ENCODE measurements at places on chromosomes 12 and 14.
A peak's percentile ranks its signal among the peaks of the same experiment; 100 is the strongest.

GRCh38 chr12:127941332-127941731 lies 325.6 kb upstream of the TMEM132C start:
- DNase-seq, result no peak

DNA sequence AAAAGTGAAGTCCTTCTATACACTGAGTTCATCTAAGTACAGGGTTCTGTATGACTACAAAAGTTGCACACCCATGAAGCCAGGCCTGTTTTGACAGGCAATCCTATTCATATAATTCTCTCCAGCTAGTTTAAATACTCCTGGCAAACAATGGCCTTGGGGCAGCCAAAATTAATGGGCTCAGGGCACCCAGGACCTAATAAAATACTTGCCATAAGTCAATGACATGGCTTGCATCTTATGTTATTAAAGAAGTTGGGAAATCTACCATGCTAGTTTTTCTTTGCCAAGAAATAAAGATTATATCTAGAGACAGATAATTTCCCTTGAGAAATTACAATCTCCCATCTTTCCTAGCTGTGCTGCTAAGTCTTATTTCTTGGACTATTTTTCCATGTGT lies 11.1 kb upstream of the TMTC1 start:
- DNase-seq, result no peak

- peak; percentile 18 for DNase-seq
Measured at GRCh38 chr14:23910101-23910875, 43.3 kb upstream of the DHRS4 start.

DNA sequence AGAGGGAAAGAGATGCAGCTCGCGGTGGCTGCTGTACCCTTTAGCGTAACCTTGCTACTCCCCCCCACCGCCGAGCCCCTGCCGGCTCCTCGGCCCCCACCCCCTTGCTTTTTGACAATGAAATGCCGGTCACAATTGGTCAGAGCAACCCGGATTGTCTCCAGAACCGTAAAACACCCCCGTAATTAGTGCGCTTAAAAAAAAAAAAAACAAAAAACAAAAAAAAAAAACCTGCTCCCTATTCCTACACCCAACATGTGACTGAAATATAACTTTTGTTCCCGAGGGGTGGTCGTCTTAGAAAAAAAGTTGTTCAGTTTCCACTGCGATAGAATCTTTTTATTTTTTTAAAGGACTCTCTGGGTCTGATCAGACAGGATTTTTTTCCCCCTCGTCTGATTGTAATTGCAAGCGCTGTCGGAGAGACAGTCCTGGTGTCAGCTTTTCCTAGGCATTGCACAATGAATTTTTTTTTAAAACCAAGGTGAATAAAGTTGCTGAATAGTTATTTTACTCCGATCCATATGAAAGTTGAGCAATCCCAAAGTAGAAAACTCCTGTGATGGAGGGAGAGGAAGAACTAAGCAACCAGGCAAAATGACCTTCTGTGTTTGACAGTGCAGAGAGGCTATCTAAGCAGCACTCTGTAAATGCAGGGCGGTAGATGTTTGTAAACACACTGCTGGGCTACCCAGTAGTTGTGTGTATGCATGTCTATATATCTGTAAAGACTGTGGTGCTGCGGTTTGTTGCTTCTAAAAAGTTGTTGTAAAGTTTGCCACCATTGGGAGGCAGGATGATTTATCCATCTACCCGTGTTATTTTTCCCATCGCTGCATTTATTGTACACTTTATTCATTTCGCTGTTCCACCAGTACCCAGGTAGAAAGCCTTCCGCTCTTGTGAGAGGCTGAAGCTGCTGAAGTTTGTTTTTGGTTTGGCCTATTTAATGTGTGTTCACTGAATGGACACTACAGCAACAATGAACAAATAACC lies 1.1 kb downstream of the ETV6 start:
- DNase-seq, result no peak

DNA sequence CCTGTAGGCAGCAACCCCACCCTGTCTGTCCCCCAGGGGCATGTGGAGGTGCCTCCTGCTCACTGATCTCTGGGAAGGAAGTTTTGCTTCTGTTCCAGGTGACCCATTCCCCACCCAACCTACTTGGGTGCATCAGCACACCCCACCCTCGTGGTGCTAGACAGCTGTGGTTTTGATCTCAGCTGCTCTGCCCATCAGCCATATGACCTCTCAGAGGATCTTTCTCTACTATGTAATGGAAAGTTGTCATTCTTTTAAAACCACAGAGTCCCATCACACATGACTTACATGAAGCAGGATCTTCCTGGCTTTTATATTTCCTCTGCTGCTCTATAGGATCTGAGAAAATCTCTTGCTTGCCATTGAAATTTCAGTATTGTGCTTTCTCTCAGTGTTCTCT lies 13.5 kb upstream of the KRT82 start:
- no peak for DNase-seq

- no peak for DNase-seq
Measured at GRCh38 chr14:77988096-77988870, 181.9 kb upstream of the NRXN3 start.

DNA sequence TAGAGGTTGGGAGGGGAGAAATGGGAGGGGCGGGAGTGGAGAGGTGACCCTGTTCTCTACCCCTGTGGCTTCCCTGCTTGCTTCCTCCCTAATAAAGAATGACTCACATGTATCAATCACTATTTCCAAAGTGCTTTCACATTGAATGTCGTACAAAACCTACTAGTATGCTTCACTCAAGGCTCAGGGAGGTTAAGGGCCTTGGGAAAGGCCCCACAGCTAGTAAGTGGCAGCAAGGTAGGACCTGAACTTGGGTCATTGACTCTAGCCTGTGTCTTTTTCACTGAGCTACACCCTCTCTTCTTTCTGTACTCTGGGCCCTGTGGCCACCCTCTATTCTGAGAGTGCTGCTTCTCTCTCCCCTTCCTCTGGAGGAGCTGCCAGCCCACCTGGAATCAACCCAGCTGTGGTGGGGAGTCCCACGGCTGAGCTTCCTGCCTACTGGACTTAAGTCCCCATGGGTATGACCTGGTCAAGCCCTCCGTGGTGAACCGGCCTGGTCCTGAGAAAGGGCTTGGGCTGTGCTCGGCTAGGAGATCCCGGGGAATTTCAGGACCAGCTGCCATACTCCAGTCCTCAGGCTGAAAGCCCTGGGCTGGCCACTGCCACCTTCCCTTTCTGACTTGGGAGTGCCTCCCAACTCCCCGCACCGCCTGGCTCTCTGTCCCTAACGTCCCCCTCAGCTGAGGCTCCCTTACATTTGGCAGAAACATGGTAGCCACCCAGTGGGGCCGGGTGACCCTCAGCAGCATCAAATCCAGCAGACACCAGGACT lies 13.0 kb downstream of the SLC48A1 start:
- no peak for DNase-seq

GRCh38 chr12:115074617-115075016 lies 390.6 kb upstream of the TBX3 start:
- DNase-seq, result no peak

GRCh38 chr12:104641862-104642261 lies 185.1 kb downstream of the CHST11 start:
- DNase-seq, result no peak

- DNase-seq, result no peak
Measured at GRCh38 chr12:127038761-127039160, 1228.2 kb upstream of the TMEM132C start.

DNA sequence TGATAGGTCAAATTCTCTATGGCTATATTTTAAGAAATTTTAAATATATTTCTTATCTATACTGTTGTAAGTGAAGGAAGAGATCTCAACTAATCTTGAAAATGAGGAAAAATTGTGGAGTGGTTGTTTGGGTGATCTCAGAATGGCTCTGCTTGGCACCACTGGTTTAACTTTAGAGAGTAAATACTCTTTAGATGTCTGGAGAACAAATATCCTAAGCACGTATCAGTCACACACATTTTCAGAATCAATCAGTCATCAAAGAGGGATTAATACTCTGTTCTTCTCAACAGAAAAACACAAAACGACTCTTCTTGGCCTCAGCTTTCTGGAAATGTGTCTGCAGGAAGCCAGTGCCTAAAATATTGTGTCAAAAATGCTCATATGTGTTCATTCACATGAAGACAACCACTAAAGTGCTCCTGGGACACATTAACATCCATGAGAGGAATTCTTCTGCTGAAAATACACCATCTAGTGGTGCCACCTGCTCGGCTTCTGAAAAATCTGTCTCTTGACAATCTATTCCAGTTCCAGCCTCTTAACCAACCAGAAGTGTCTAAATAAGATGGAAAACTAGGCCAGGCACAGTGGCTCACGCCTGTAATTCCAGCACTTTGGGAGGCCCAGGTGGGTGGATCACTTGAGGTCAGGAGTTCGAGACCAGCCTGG lies 81.1 kb upstream of the CCDC198 start:
- no peak for DNase-seq

GRCh38 chr12:122851820-122852219 lies 16.6 kb downstream of the HIP1R start:
- peak; percentile 50 for DNase-seq

GRCh38 chr12:49131051-49131893 lies at the start of gene TUBA1B:
TSS of gene TUBA1B (minus strand) at chr12:49131395. CDS start at chr12:49131300, 95 bp downstream.
- peak; percentile 82 for DNase-seq

GRCh38 chr12:77946541-77947061 lies 115.9 kb downstream of the NAV3 start:
- DNase-seq, result no peak

- DNase-seq, result no peak
Measured at GRCh38 chr14:102346645-102347044, 16.0 kb downstream of the CINP start.

GRCh38 chr14:101839236-101839635 lies 77.7 kb downstream of the PPP2R5C start:
- DNase-seq, result no peak

- DNase-seq, result no peak
Measured at GRCh38 chr12:31618228-31619025, 27.5 kb upstream of the DENND5B start.

DNA sequence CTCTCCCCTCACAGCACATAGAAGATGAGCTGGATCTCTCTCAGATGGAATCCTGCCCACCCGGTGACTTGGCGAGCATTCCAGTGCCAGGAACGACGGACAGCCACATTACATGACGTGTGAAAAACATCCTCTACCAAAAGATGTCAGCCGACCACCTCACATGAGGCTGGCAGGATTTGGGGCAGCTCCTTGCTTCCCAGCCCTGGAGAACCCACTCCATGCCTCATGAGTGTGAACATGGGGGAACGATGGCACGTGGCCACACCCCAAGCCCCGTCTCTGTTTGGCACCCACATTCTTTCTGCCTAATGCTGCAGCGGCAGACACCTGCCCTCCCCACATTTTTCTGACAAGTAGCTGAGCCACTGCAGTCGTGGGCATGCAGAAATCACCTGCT lies 202.5 kb downstream of the CALM1 start:
- no peak for DNase-seq

DNA sequence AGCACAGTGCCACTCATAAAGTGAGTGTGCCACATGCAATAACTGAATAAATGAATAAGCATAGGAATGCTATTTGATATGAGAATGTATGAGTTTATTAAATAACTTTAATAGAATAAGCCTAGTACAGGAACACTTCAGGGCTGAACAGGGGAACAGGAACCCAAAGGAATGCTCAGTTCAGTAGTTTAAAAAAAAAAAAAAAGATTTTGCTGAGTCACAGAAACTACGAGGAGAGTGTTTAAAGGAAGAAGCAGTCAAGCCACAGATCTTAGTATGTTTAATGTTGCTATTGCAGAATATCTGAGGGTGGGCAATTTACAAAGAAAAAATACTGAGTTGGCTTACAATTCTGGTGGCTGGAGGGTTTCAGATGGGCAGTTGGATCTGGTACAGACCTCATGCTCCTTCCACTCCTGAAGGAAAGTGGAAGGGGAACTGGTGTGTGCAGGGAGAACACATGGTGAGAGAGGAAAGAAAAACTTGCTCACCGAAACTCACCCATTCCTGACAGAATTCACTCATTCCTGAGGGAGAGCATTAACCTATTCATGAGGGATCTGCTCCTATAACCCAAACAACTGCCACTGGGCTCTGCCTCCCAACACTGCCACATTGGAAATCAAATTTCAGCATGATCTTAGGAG lies 880.3 kb upstream of the MGAT4C start:
- DNase-seq, result peak; percentile 21

- DNase-seq, result no peak
Measured at GRCh38 chr14:70188322-70188658, 461 bp downstream of the SLC8A3 start.

DNA sequence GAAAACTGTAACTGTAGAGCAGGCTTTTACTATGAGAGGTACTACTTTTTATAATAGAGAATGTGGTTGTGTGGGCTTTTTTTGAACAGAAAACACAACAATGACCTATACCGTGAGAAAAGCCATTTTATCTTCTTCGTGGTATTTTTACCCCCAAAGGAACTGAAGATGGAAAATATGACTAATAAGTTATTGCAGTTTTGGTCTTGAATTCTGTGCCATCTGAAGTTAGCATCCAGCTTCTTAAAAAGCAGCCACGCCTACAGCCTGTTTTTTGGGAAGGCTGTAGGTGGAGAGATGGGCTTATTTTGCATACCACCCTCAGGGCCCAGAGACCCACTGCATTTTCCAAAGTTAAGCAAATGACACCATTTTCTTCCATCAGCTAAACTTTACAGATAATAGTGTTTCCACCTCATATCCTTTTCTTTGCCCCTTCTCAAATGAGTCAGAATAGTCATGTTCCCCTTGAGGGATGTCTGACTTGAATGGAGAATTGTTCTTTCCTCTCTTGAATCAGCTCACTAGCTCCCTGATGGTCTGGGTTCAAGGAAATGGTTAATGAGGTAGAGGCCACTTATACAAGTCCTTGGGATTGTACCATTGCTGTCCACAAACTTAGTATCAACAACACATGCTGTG lies 53.0 kb downstream of the TBC1D30 start:
- DNase-seq, result no peak

- peak; percentile 39 for DNase-seq
Measured at GRCh38 chr12:67358781-67359338, 89.7 kb downstream of the CAND1 start.

- DNase-seq, result no peak
Measured at GRCh38 chr14:61581340-61581739, 114.0 kb upstream of the HIF1A start.

GRCh38 chr14:78637489-78637888 lies 467.3 kb downstream of the NRXN3 start:
- DNase-seq, result no peak

Measured in fibroblast of the conjunctiva (primary cell).